ENCODE measurements at places on chromosomes 11 and 22.

GRCh38 chr11:35968386-35969088 is 24.7 kb downstream of the LDLRAD3 start:
- no peak for DNase-seq

DNA sequence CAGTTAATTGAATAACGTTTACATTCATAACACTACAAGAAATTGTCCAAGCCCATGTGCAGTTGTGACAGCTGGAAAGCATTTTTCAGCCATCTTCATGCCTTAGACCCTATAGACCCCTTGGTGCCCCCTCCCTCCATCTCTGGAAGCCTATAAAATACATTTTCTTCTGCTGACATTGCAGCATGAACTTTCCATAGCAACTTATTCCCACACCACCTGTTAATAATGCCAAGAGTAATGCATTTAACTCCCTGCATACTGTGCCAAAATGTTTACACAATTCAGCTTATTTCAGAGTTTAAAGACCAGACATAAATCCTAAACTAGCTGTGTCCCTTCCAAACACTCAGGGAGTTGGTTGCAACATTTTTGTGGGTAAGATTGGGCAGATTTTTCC is 143.0 kb upstream of the ARHGAP20 start:
- DNase-seq: no peak

- DNase-seq: no peak
Observed at GRCh38 chr11:22774716-22775115, 54.9 kb downstream of the SVIP start.

GRCh38 chr11:123481640-123482039 is 51.6 kb downstream of the GRAMD1B start:
- no peak for DNase-seq

GRCh38 chr11:79296141-79296540 is 144.7 kb downstream of the TENM4 start:
- no peak for DNase-seq

DNA sequence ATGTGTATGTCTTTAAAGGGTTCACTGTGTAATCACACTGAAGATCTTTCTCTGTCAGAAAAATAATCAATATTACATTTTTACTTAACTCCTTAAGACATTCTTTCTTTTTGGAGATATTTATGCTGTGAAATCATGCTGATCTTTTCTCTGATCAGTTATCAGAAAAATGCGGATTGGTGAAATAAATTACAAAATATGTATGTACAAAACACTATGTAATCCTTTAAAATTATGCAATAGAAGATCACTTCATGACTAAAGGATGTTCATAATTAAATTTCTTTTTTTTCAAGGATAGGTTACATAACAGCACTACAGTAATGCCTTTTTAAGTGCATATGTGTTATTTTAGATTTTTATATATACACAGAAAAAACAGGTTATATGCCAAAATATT is 24.7 kb downstream of the BTBD10 start:
- DNase-seq: no peak

DNA sequence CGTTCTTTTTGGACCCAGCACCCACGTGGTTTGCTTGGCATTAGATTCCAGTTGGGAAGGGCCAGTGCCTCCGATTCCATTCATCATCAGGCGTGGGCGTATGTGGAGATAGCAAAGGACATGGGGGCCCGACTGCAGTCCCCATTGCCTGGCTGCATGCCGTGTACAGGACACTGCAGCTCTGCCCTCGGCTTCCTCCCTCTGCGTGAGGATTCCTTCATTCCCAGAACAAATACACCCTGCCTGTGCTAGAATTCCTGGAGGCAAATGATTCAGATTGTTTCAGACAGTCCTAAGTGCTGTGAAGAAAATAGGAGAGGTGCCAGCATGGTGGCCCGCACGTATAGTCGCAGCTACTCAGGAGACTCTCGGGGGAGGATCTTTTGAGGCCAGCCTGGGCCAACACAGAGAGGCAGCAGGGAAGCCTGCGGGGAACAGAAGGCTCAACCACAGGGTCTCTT is 15.4 kb downstream of the DERL3 start:
- no peak for DNase-seq

- DNase-seq: no peak
Observed at GRCh38 chr11:121479698-121480238, 27.0 kb upstream of the SORL1-AS1 start.

Data from T-helper 1 cell (primary cell).